ENCODE measurements at places on chromosomes 7 and 10.
A peak's percentile ranks its signal among the peaks of the same experiment; 100 is the strongest.

- DNase-seq, result no peak
Observed at GRCh38 chr7:100957832-100958421, 8.6 kb downstream of the MUC3A start.

GRCh38 chr7:70645279-70645678 lies 486.7 kb upstream of the GALNT17 start:
- no peak for DNase-seq

DNA sequence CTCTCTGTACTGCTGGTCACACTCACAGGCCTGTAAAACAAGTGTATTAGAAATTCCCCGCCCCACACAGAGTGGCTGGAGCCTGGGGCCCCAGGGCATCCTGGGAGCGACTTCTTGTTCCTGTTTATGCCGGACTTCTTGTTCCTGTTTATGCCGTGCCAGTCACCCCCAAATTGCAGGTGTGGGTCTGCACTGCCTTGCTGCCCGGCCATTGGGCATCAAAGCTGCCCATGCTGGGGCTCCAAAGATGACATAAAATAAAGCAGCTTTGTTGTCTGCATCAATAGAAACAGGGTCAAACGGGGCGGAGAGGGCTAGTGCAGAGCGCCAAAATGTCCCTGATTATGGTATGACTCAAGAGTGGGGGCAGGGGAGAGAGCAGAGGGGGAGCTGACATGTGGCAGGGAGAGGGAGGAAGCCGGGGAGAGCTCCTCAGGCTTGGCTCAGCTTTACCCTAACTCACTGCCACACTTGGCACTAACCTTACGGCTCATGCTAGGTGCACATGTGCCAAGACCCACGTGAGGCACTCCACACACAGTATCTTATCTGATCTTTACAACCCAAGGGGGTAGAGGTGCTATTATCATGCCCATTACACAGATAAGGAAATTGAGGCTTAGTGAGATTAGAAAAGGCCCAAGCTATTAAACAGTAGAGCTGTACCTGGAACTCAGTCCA lies 98.4 kb downstream of the PIP4K2A start:
- peak; percentile 20 for DNase-seq

DNA sequence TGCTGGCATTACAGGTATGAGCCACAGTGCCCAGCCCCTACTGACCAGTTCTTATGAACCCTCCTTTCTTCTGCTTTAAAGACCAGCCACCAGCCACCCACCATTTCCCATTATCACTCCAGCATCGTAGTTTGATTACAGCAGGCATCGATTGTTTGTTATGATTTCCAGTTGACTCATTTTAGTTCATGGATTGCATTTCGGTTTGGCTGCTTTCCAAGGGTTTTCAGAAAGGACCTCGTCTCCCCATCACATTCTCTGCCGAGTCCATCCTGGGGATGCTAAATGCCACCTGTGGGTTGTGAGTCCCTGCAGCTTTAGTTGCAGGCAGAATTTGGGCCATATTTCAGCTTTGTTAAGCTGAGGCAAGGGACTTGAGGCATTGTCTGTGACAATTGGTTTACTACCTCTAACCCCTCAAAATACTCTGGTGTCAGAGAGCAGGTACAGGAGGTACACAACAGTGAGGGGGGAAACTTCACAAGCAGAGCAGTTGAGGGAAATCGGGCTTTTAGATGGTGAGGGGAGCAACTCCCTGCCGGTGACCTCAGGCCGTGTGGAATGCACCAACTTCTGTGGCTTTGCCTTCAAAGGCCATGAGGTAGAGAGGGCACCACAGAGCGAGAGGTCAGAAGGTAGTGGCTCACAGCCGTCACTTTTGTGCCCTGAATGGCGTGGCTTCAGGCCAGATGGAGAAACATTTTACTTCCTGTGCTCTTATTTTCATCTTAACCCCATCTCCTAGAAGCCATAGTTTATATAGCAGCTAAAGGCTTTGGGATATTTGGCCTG lies 203.8 kb downstream of the CCDC3 start:
- DNase-seq, result no peak

DNA sequence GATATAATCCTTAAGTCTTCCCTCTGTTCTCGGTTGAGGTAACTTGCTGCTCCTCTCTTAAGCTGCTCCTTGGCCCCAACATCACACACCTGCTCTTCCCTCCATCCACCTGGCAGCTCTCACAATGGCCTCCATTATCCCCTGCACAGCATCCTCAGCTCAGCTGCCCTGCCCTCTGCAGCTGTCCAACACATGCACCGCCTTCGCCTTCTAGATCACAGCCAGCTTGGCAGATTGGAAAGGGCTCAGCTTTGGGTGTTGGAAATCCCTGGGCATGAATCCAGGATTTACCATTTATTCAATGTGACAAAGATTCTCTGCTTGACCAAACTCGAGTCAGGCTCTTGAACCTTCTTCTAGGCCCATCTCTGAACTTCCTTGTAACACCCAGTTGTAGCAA lies 20.6 kb downstream of the RGR start:
- no peak for DNase-seq

DNA sequence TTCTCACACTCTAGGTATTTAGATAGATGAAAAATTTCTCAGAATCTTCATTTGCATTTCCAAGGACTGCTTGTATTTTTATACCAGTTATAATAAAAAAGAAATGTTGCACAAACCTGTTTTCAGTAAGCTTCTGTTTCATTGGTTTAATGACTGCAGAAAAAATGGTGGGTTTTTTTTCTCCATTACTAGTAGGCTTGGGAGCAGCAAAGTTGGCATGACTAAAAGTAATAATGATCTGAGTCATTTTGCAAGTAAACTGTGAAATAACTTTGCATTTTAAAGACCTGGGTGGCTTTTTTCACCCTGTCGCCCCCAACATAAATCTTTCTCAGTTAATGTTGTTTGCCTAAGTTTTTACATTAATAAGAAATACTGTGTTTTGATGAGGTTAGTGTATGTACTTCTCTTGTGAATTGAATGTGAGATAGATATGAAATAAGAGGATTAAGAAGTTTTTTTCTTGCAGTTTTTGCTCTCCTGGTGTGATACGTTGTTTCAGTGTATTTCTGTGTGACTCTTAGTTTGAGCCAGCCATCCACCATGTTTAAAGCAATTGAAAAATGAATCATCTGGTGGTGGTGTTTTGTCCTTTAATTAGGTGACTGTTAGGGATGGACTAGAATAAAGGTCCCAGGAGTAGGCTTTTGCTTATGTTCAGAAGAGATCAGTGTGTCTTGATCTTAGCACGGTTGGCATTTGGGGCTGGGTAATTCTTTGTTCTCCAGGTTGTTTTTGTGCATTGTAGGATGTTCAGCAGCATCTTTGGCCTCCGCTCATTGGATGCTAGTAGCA lies 1.8 kb downstream of the GNAI1 start:
- peak; percentile 18 for DNase-seq

DNA sequence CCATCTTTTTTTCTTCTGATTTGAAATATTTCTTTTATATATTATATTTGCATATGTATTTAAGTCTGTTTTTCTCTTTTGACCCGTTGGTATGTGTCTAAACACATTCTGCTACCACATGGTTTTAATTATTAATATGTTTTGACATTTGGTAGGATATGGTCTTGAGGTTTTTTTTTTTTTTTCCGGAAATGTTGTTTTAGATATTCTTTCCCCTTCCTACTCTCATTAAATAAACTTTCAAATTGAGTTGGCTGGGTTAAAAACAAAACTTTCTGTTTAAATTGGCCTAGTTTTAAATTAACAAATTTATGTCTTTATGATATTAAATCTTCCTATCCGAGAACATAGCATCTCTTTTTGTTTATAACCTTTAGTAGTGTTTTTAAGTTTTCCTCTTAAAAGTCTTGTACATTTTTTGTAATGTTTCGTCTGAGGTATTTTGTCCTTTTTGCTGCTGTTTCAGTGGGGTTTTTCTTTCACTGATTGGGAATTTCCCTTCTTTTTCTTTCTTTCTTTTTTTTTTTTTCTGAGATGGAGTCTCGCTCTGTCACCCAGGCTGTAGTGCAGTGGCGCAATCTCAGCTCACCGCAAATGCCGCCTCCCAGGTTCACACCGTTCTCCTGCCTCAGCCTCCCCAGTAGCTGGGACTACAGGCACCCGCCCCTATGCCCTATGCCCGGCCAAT lies 25.4 kb downstream of the STAM start:
- no peak for DNase-seq

- DNase-seq, result no peak
Observed at GRCh38 chr10:47412177-47412730, 28.2 kb upstream of the ZNF488 start.

GRCh38 chr7:151559557-151560183 lies 40.0 kb upstream of the RHEB start:
- DNase-seq, result no peak

- DNase-seq, result no peak
Observed at GRCh38 chr7:108408296-108408991, 47.8 kb downstream of the NRCAM start.

- DNase-seq, result no peak
Observed at GRCh38 chr10:131561897-131562296, 250.4 kb upstream of the TCERG1L start.

- no peak for DNase-seq
Observed at GRCh38 chr7:51058764-51059163, 257.8 kb downstream of the COBL start.

DNA sequence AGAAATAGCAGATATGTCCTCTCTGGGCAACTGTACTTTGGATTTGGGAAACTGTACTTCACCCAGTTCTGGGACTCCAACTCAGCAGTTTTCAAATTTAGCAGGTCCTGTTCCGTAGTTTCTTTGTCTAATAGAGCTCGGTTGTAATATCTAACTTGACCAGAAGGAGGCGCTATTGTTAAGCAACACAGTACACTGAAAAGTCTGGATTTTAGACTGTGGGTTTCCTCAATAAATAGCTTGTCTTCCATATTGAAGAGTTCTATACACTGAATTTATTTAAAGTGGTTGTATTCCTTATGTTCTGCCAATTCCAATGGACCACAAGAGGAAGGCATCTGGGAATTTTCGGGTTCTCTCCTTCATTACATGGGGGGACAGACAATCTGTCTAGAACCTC lies 39.8 kb downstream of the ELFN1 start:
- no peak for DNase-seq

All from hematopoietic multipotent progenitor cell (in vitro differentiated cells).